ENCODE measurements at places on chromosomes 11 and 22.
A peak's percentile ranks its signal among the peaks of the same experiment; 100 is the strongest.

DNA sequence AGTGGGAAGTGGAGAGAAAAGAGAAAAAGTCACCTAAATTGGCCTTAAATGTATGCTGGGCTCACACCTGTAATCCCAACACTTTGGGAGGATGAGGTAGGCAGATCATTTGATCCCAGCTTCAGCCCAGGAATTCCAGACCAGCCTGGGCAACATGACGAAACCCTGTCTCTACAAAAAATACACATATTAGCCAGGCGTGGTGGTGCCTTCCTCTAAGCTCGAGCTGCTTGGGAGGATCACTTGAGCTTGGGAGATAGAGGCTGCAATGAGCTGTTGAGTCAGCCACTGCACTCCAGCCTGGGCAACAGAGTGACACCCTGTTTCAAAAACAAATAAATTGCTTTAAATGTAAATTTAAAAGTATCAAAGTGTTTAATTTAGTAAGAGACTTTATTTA lies 3.9 kb downstream of the CBL start:
- DNase-seq, result no peak

- DNase-seq, result no peak
These were observed 22.8 kb downstream of the PICALM start for GRCh38 chr11:86046116-86046515.

- no peak for DNase-seq
These were observed 46.4 kb downstream of the ME3 start for GRCh38 chr11:86625981-86626380.

- DNase-seq, result no peak
These were observed 516.9 kb downstream of the CNTN5 start for GRCh38 chr11:99537681-99538080.

DNA sequence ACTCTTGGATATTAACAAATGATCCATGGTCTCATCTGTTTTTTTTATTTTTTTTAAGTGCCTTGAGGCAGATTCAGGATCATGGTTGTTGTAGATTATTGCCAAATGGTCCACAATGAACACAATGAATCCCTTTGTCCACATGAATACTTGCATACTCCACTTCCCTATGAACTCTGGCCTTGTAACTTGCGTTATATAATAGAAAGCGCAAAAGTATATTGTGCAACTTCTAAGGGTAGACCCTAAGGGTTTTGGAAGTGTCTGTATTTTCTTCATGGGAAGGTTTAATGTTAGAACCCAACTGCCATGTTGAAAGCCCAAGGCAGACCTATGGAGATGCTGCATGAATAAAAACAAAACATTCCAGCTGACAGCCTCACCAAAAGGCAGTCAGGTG lies 8.1 kb upstream of the OR5AL1 start:
- DNase-seq, result no peak

GRCh38 chr11:46242041-46242951 lies 35.2 kb upstream of the CREB3L1 start:
- peak; percentile 91 for DNase-seq

DNA sequence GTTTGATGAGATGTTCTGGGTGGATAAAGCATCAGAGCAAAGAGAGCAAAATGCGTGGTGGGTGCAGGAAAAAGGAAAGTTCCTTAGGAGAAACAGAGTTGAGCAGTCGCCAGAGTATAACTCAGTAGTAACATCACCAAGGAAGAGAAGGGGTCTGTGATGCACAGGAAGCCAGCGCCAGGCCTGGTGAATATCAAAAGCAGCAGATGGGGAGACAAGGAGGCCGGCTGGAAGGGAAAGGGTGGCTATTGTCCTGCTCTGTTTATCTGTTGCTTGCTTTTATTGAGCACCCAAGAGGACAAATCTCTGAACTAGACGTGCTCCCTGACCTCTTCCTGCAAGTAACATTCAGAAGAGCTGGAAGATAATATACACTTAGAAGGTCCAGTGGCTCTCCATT lies 52.7 kb upstream of the GRAMD1B start:
- DNase-seq, result no peak

GRCh38 chr22:26286091-26286820 lies 117.0 kb downstream of the SEZ6L start:
- DNase-seq, result no peak

GRCh38 chr11:3002871-3003270 lies 10.7 kb upstream of the NAP1L4 start:
- no peak for DNase-seq

GRCh38 chr11:25860677-25861450 lies 471.1 kb upstream of the ANO3 start:
- DNase-seq, result peak; percentile 77

GRCh38 chr11:34270711-34271110 lies 87.1 kb downstream of the ABTB2 start:
- no peak for DNase-seq

DNA sequence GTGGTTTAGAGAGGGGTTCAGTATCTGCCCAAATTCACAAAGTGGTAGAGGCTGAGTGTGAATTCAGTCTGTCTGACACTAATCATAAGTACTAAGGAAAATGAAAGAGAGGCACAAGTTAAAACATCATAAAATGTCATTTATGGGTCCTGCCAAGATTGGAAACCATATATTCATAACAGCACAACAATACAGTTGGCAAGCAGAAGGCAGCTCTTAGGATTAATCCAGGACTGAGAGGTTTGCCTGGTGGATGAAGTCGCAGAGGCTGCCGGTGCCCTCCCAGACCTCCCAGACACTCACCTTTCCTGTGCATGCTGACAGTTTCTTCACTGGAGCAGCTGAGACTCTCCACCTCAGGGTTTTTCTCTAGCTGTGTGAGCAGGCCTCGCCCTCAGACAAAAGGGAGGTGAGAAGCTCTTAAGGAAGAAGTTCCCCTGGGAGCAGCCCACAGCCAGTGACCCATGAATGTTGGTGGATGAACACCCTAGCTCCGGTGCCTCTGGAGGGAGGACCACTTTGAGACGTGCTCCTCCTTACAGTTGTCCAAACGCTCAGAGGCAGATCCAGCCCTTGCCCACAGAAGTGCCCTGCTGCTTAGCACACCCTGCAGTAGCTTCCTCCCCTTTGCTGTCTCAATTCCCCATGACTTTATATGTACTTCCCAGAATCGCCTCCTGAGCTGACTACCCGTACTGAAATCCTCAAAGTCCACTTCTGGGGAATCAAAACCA lies 43.7 kb downstream of the MAML2 start:
- no peak for DNase-seq

- no peak for DNase-seq
These were observed 3.4 kb downstream of the USP2 start for GRCh38 chr11:119377961-119378667.

GRCh38 chr11:68441466-68442230 lies 18.9 kb upstream of the PPP6R3 start:
- no peak for DNase-seq

- DNase-seq, result no peak
These were observed 15.8 kb downstream of the RAB36 start for GRCh38 chr22:23161029-23161428.

DNA sequence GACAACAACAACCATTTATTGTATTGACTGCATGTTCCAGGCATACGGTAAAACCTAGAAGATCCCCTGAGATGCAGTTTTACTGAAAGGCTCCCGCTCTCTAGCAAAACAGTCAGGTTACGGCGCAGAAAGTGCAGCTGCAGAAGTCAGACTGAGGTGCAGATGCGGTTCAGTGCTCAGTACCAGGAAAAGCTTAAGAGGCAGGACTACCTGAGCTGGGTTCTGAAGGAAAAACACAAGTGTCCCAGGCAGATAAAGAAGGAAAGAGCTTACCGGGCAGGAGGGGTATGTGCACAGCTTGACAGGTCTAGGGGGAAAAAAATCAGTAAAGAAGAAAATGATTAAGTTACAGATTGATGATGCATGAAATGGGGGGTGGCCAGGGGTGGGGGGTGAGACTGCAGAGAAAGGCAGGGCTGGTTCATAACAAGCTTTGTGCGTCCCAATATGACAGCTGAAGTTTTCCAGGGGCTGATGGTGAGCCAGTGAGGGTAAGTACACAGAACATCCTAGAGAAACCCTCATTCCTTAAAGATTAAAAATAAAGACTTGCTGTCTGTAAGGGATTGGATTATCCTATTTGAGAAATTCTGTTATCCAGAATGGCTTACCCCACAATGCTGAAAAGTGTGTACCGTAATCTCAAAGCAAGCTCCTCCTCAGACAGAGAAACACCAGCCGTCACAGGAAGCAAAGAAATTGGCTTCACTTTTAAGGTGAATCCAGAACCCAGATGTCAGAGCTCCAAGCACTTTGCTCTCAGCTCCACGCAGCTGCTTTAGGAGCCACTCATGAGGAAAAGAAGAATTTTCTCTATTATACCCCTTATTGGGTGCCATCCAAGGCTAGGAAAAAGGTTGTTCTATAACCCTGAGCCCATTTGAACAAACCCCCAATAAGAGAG lies 11.9 kb downstream of the LARGE1 start:
- DNase-seq, result no peak

DNA sequence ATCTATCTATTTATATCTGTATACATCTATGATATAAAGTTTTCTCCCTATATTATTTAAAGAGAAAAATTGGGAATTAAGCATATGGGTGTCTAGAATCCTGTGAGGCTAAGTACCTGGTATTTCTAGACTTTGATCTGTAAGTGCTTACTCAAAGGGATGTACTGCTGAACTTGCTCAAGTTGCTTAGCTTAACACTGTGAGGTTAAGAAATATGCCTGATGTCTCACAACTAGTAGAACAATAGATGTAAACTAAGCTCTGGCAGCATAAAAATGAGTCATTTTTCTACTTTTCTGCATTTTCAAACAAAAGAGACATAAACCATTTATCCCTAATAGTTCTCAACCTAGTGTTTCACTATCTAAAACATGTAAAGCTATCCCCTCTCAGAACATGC lies 744.4 kb upstream of the ANO3 start:
- no peak for DNase-seq

DNA sequence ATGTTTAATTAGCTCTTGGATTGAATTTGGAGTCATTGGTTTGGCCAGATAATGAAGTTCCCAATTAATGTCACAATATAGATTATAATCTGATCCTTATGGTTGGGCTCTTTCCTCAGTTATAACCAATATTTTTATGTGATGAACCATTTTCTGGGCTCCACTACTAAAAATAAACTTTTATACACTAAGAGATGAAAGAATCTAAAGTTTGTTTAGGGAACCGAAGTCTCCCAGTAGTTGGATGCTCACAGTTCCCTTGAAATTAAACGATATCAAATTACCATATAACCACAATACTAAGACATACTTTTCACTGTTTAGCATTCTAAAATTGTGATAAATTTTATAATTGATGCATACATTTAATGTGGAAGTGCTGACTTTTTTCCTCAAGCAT lies 47.0 kb upstream of the ARHGAP42 start:
- no peak for DNase-seq

DNA sequence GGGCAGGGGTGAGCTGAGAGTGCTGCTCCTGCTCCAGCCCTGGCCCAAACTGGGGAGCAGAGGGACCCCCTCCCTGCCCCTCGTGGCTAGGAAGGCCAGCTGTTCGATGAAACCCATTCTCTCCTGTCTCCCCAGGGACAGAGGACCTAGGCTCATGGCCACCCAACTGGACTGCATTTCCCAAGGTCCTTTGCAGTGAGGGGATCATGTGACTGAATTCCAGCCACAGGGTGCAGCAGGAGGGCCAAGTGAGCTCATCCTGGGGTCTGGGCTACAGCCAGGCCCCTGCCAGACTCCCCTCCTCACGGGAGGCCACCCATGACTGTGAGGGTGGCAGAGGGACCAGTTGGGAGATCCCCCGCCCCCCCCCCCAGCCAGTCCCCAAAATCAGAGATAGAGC lies 777.6 kb downstream of the TBC1D22A start:
- DNase-seq, result no peak

- peak; percentile 42 for DNase-seq
These were observed 108.1 kb downstream of the KIAA1671 start for GRCh38 chr22:25060522-25061071.

- peak; percentile 65 for DNase-seq
These were observed 92.7 kb downstream of the NAV2 start for GRCh38 chr11:19805376-19805775.

- DNase-seq, result no peak
These were observed 10.3 kb upstream of the CCDC86 start for GRCh38 chr11:60831501-60832079.

DNA sequence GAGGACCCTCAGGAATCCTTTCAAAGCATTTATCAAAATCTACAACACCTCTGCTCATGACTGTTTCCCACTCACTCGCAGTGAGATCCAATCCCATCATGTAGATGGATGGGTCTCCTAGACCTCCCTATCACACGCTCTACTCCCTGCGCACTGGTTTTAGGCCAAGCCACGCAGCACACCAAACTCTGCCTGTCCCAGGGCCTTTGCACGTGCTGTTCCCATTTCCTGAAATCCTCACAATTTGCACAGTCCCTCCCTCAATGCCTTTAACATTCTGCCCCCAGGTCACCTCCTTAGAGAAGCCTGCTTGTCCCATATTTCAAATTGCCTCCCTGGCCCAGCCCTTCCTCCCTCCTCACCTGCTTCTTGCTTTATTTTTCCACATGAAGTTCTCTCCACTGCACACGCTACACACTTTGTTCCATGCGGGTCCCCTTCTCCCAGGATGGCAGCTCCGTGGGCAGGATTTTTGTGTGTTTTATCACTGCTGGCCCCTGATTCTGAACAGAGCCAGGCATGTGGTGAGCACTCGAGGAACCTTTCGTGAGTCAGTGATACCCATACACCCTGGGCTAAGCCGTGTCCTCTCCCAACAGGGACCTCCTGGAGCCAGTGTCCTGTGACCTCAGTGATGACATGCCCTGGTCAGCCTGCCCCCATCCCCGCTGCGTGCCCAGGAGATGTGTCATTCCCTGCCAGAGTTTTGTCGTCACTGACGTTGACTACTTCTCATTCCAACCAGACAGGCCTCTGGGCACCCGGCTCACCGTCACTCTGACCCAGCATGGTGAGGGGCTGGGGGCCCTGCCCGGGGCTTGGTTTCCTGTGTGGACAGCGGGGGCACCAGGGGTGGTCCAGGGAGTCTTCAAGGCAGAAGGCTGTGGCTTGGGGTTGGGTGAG lies 12.2 kb downstream of the CSF2RB start:
- no peak for DNase-seq

DNA sequence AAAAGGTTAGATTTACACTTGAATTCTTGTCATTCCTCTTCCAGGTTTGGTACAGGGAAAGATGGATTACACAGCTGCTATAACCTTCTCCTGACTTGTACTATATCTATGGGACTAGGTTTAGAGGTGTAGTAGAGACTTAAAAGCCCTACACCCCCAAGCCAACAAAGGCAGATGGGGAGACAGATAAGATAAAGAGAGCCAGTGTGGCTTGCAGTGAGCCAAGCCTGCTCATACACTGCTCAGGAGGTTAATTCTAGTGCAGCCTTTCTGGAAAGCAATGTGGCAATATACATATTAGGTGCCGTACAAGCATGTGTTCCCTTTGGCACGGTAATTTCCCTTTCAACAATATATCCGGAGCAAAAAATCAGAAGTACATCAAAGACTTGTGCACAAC lies 10.8 kb downstream of the SIK3 start:
- DNase-seq, result no peak

GRCh38 chr22:37823134-37823985 lies at the start of gene GALR3:
Gene GALR3, plus strand, starts transcription at chr22:37823382. Its CDS starts 25 bp downstream, at chr22:37823407.
- DNase-seq, result no peak

GRCh38 chr11:19786644-19787043 lies 74.0 kb downstream of the NAV2 start:
- no peak for DNase-seq

GRCh38 chr11:325796-326591 lies 5.3 kb upstream of the IFITM3 start:
- no peak for DNase-seq

Measured in muscle of leg (tissue), 16 donors.